AG10803 (cell line): ENCODE measurements at places on chromosomes 11 and 22.

GRCh38 chr22:47564158-47564450 lies 801.7 kb downstream of the TBC1D22A start:
- DNase-seq = no peak

DNA sequence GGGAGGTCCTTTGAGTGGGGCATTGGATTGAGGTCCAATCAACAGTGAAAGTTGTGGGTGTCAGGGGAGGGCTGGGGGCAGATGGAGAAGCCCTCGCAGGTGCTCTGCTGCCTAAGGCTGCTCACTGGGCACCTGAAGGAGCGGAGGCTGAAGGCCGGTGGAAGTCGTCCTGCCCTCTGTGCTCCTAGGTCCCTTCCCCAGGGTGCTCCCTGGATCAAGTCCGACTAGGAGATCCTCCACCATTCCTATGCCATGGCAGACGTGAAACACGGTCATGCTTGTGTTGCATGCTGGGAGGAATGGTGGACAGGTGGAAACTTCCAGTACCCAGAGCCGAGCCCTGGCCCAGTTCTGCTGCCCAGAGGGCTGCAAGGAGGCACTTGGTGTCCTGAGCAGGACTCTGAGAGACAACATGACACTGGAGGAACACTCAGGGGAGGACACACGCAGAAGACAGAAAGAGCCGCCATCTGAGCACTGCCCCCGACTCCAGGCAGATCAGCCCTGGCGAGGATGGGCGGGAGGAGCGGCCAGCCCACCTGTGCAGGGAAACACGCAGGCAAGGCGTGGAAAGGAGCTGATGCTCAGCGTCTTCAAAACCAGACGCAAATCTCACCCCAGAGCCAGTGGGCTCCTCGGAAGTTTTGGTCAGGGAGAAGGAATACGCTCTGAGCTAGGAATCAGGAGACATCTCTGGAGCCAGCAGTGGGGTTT lies 786.8 kb downstream of the BRD1 start:
- DNase-seq = no peak

GRCh38 chr22:42993651-42994275 lies 21.2 kb downstream of the PACSIN2 start:
- peak; percentile 87 for DNase-seq

DNA sequence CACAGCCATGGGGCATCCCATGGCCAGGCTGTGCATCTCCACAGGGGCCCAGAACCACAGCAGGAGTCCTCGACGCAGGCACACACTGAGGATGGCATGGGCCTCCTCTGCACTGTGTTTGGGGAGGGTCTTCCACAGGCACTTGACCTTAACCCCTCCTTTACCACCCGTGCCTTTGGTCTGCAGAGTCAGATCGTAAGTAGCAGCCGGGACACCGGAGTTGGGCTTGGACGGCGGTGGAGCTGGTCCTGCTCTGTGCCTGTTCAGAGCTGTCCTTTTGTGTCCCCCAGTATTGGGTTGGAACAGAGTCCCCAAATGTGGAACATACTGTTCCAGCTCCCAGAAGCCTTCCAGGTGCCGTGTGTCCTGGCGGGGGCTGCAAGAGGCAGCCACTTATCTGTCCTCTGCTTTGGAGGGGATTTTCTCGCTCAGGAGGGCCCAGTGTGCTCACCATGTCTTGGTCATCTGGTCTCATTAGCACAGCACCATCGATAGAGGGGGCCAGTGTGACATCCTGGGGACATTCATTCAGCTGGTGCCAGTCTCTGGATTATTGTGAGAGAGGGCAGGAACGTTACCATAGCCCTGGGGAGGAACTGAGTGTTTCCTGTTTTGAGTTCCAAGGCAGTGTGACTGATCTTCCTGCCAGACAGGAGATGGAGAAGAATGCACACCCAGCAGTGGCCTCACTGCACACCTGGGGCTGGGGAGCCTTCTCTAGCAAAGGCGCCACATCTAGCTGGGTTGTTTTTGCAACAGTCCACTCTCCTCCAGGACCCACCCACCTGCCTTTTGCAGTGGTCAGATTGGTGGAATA lies 12.4 kb downstream of the CRELD2 start:
- peak; percentile 69 for DNase-seq

GRCh38 chr11:34655335-34656008 lies 34.6 kb downstream of the EHF start:
- peak; percentile 70 for DNase-seq
